Fibroblast of lung (primary cell): ENCODE measurements at places on chromosomes 1 and 21.

DNA sequence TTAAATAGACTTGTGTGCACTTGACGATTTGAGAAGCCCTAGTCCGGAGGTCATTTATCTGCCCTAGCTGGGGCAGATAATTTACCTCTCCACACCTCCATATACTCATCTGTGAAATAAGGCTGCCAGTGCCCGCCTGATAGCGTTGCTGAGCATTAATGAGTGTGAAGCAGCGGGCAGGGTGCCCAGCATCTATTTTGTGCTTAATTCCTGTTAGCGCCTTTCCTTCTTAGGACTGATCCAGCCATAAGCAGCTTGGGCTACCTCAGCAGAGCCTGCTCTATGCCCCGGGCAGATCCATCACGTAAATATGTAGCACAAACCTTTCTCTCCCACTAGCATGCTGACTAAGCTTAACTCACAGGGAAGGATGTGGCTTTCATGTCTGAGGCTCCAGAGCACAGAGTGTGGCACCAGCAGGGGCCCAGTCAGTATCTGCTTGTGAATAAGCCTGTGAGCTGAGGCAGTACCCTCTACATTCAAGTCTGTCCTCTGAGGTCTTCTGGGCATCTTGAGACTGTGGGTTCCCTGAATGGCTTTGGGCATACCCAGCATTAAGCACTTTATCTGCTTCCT is 21.5 kb upstream of the RNF187 start:
- DNase-seq, result no peak

- DNase-seq, result no peak
These were observed 56.9 kb downstream of the LDLRAD2 start for GRCh38 chr1:21868941-21869454.

DNA sequence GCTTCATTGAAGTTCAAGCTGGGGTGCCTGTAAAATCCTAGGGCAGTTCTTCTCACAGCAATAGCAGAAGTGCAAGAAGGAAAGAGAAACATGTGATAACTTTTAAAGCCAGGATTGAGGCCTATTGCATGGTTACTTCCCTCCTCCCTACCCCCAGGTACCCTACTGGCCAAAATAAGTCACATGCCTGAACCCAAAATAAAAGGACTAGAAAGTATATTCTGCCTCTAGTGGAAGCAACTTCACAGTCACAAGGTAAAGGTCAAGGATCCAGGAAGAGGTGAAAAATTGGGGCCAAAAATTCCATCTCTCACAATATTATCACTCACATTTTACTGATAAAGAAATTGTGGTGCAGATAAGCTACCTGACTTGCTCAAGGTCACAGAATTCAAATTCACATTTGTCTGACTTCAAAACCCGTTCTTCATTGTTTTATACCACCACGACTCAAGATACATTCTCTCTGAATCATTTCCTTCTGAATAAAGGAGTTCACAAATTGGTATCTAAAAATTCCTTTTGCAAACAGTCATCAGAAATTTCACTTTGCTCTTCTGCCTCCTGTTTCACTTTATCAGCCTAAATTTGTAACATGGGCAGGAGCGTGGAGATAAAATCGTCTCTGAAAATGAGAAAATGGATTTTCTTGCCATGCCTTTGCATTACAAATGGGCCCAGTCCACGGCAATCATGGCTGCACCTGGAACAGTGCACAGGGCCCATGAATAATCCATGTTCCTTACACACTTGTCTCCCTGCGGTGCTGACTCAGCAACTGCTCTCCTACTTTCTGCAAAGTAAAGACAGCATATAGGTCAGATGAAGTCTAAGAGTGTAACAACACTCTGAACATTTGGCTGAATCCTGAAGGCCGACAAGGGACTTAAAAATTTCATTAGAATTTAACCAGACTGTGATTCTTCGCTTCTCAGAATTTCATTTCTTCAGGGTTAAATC is 485.3 kb upstream of the NFIA start:
- no peak for DNase-seq

GRCh38 chr1:154775621-154776605 is 94.2 kb downstream of the KCNN3 start:
- DNase-seq, result no peak

GRCh38 chr1:184739070-184739469 is 15.6 kb downstream of the EDEM3 start:
- no peak for DNase-seq

- no peak for DNase-seq
These were observed 641 bp upstream of the ZBTB21 start for GRCh38 chr21:42010507-42011495.

DNA sequence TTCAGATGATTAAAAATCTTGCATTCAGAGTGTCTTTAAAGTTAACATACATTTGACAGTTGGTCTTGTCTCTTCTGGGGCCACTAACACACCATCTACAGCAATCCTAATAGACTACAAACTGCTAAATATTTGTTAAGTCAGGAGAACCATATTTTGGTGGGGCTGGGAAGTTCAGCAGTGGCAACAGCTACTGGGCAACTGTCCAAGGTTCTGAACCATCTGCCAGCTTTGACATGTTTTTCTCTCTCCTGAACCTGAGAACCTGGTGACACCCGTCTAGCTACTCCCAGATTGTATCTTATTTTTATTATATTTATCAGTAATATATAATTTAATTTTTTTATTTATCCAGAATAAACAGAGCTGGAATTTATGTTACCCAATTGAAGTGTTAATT is 199.0 kb upstream of the DPYD start:
- DNase-seq, result peak; percentile 20

- DNase-seq, result peak; percentile 90
These were observed 57.3 kb downstream of the NKAIN1 start for GRCh38 chr1:31182352-31182751.

DNA sequence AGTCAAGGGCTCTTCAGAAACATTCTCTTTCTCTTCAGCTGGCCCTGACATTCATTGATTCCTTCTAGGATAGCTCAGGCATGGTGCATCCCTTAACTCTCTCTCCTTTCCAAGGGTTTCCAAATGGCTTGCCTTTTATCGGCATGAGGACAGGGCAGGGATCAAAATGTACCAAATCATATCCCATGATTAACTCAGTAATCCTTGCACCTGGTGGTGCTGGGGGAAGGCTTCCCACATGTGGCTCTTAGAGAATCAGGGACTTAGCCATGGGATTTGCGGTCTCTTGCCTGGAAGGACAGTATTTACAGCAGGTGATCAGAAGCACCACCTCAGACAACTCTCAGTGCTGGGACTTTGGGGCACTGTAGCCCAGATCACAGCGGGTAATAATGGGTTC is 46.2 kb upstream of the EDEM3 start:
- no peak for DNase-seq

DNA sequence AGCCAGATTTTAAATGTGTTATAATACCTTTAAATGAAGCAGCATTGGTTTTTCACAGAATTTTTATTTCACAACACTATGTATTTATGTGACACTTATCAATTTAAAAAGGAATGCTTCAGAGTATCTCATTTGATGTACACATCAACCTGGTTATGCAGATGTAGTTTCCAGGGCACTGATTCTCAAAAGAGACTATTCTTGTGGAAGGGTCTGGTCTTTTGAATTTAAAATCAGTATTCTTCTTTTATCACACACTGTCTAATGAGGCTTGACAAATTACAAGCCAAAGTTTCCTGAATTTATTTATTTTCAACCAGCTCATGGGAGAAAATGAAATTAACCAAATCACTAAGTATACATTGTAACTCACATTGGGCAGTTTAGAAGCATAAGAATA is 87.4 kb downstream of the NTPCR start:
- DNase-seq, result no peak

GRCh38 chr1:183070923-183071618 is 47.9 kb downstream of the LAMC1 start:
- DNase-seq, result peak; percentile 83

DNA sequence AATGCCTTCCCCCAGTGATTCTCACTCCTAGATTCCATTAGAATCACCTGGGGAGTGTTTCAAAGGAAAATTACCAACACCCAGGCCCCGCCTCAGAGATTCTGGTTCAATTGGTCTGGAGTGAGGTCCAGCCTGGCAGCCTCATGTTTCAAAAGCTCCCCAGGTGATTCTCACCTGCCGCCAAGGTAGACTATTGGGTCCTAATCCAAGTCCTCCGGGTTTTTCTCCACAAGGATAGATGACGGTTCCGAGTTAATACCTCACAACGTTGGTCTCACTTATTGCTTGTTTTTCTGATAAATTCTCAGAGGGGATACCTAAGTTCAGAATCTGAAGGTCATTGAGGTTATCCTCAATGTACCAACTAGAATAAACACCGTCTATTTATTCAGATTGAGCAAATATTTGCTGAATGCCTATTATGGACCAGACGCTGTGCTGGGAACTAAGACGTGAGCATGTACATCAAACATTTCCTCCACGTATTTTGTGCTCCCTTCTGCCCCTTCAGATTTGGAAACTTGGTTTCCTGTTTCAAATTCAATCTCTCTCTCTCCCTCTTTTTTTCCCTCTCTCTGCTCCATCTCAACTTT is 97.5 kb downstream of the SEC16B start:
- no peak for DNase-seq

- DNase-seq, result no peak
These were observed 118.2 kb downstream of the ODF2L start for GRCh38 chr1:86277936-86278335.

GRCh38 chr1:167430134-167430848 is 88.0 kb downstream of the CD247 start:
- DNase-seq, result no peak

- no peak for DNase-seq
These were observed 47.7 kb downstream of the SYCP1 start for GRCh38 chr1:114902343-114902742.

DNA sequence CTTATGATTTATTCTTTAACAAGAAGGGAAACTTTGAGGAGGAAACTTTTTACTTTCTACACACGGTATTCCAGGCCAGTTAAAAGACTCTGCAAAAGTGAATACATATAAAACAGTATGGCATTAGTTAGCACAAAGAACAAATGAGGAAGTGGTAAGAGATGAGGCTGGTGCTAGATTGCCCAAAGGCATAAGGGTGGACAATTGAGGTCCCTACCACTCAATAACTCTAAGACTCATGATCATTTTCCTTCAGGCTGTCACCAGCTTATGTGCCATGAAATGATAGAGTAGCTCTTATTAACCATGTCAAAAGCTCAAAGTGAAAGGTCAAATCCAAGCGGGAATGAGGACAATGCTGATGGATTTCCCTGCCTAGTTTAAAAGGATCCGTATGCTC is 124.5 kb downstream of the TBX15 start:
- DNase-seq, result no peak

- DNase-seq, result no peak
These were observed 44.4 kb downstream of the RWDD3 start for GRCh38 chr1:95278173-95279006.

DNA sequence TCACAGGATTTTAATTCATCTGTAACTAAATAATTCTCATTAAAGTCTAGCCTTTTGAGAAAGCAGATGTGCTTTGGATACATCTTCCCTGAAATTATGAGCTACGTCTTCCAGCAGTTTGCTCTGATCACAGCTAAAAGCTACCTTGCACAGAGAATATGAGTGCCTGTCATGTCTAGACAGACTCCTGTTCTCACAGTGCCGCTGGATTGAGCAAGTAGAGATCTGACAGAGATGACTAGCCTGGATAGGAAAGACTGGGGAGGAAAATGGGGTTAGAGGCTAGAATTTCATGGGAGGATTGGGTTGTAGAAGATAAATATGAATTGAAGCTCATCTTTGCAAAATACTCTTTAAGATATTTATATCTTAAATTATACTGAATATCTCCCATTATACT is 24.1 kb downstream of the CEPT1 start:
- DNase-seq, result no peak

DNA sequence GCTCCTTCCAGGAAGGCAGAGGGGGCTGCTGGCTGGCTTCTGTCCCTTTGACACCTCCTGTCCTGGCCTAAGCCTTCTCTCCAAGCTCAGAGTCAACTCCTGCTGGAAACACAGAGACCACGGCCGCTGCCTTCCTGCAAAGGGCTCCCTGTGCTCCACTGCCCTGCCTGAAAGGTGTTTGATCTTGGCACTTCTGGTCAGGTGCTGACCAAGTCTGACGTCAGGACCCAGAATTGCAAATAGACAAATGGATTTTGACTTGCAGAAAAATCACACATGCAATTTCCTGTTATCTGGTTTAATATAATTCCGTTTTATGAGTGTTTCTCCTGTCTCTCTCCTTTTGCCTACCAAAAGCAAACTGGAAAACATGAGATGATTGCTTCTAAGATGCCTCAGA is 86.5 kb upstream of the HMGB4 start:
- no peak for DNase-seq

DNA sequence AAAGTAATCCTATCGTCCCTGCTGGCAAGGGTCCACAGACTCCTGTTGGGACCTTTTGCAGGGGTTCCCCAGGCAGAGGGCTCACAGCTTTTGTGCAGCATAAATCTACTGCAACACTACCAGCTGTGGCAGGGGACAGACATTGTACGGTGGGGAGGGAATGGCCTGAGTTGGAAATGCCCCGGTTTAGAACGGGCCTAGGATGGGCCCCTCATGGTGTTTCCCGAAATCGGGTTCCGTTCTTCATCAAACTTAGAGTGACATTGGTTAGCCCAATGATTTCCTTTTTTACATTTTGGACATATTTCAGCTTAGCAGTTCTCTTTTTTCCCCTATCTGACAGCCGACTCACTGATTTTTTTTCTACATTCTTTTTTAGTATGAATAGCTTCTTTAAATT is 26.5 kb upstream of the SAMD11 start:
- DNase-seq, result no peak

DNA sequence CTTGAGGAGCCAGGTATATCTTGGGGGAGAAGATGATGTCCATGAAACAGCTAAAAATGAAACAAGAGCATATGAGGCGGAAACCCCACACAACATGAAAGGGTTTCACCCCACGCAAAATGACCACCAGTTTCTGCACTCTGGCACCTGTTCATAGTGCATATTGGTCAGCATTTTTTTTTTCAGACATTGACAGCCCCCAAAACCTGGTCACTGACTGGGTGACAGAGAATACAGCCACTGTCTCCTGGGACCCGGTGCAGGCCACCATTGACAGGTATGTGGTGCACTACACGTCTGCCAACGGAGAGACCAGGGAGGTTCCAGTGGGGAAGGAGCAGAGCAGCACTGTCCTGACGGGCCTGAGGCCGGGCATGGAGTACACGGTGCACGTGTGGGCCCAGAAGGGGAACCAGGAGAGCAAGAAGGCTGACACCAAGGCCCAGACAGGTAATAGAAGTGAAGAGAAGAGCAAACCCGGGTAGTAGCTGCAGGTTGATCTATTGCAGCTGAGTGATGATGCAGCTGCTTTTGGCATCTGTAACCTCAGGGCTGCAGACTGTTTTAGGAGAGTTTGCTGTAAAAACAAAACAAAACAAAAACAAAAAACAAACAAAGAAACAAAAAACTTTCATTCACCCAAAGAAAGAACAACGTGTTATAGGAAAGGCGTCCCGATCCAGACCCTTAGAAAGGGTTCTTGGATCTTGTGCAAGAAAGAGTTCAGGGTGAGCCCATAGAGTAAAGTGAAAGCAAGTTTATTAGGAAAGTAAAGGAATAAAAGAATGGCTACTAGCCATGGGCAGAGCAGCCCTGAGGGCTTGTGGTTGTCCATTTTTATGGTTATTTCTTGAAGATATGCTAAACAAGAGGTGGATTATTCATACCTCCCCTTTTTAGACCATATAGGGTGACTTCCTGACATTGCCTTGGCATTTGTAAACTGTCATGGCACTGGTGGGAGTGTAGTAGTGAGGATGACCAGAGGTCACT is 51.0 kb downstream of the TNN start:
- no peak for DNase-seq
